ENCODE measurements at places on chromosomes 13 and 19.

DNA sequence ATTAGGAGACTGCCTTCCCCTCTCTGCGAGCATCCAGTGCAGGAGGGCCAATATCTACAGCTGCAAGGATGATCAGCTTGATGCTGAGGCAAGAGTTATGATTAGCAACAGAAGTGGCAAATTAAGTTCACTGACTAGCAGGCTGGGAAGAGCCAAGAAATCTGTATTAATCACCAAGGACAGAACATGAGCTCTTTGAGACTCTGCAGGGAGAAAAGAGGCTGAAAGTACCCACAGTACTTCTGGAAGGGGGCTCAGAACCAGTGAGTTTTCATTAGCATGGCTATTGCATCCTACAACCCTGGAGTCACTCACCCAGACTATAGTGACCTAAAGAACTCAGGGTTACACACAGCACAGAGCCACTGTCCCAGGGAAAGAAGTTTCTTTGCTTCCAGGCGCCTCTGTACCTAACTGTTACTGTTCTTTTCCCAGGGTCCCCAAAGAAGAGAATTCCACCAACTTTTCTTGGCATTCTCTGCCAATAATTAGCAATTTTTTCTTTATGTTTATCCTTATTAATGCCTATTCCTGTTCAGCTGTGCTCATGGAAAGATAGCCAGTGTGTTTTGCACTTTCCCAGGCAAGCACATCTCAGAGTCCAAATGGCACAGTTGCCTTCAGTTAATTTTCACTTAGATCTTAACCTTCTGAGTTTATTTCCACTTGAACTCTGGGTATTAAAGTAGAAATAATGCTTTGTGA lies 25.8 kb upstream of the MEDAG start:
- no peak for DNase-seq

- no peak for DNase-seq
Observed at GRCh38 chr19:54312436-54313377, at the start of gene LILRA5. LILRA5 (minus strand) TSS chr19:54313166; CDS start chr19:54313019, 147 bp downstream.

GRCh38 chr19:19250196-19250801 lies 22.8 kb downstream of the TM6SF2 start:
- no peak for DNase-seq

- no peak for DNase-seq
Observed at GRCh38 chr19:8398311-8398771, 8.2 kb downstream of the RAB11B start.

GRCh38 chr13:44223770-44224444 lies 149.7 kb upstream of the SERP2 start:
- no peak for DNase-seq

GRCh38 chr13:48201044-48201443 lies 32.0 kb upstream of the ITM2B start:
- DNase-seq: no peak

DNA sequence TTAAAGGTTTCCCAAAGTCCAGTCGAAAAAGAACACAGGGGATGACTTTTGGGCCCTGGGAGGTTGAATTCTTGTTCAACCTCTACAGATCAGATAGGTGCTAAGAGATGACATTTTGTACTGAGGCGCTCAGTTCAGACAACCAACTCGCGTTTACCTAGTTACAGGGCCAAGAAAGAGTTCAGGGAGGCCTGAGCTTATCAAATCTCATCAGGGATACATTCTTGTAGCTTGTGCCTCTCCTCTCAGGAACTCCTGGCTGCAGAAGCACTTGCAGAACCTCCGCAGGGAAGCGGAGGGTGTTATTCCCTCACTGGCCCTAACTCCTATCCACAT lies 825 bp downstream of the ZNF776 start:
- no peak for DNase-seq

- DNase-seq: no peak
Observed at GRCh38 chr13:71770710-71771109, 96.3 kb downstream of the DACH1 start.

GRCh38 chr19:19170053-19170872 lies at the start of gene MEF2B:
MEF2B (minus strand) TSS chr19:19170263; CDS start chr19:19150735, 19,528 bp downstream.
- DNase-seq: peak; percentile 79

DNA sequence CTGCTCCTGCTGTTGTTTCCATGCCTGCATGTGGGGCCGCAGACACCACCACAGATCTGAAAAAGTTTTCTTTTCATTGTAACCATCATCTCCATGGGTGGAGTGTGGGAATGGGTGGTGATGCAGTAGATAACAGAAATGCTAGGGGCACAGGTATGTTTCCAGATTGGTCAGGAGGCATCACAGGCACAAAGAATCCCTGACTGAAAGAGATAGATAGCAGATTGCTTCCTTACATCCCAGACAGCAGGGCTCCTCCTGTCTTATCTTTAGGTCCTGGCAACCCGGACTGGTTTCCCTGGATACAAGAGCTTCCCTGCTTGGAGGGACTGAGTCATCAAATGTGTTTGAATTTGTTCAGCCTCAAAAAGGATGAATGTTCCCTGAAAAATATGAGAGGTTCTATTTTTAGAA lies 1937.6 kb downstream of the PCDH9 start:
- DNase-seq: peak; percentile 30

- DNase-seq: no peak
Observed at GRCh38 chr19:623175-623916, 10.0 kb downstream of the POLRMT start.

DNA sequence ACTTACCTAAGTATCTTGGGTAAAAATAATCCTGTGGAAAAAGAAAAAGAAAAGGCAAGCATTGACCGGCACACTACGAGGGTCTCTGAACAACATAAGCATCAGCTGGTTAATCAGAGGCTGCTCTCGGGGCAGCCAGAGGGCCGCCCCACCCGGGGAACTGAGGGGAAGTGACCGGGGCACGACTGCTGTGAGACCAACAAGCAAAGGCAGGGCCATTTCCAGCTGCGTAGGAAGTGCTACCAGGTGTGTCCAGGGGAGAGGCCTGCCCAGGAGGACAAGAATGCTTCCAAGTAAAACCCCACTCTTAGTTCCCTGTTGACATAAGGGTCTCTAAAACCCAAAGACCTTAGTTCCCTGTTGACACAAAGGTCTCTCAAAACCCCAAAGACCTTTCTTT lies 15.9 kb downstream of the GAS6 start:
- DNase-seq: no peak

DNA sequence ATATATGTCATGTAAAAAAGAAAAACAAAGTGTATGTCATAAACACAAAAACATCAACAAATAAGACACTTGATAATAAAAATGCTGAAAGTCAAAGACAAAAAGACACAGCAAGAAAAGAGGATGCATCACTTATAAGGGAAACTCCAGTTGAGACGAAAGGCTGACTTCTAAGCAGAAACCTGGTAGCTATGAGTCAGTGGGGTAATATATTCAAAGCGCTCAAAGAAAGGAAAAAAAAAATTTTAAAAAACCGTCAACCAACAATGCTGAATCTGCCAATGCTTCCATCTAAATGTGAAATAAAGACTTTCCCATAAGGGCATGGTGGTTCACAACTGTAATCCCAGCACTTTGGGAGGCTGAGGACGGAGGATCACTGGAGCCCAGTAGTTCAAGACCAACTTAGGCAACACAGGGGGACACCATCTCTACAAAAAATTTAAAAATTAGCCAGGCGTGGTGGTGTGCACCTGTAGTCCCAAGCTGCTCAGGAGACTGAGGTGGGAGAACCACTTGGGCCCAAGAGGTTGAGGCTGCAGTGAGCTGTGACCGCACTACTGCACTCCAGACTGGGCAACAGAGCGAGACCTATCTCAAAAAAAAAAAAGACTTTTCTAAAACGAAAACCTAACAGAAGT lies 24.0 kb downstream of the USP12 start:
- no peak for DNase-seq

GRCh38 chr19:5093948-5094718 lies 125.2 kb downstream of the KDM4B start:
- DNase-seq: no peak

Measured in head of caudate nucleus (tissue), 42 donors.